Fibroblast of mammary gland (primary cell): ENCODE measurements at places on chromosomes 4 and X.
A peak's percentile ranks its signal among the peaks of the same experiment; 100 is the strongest.

DNA sequence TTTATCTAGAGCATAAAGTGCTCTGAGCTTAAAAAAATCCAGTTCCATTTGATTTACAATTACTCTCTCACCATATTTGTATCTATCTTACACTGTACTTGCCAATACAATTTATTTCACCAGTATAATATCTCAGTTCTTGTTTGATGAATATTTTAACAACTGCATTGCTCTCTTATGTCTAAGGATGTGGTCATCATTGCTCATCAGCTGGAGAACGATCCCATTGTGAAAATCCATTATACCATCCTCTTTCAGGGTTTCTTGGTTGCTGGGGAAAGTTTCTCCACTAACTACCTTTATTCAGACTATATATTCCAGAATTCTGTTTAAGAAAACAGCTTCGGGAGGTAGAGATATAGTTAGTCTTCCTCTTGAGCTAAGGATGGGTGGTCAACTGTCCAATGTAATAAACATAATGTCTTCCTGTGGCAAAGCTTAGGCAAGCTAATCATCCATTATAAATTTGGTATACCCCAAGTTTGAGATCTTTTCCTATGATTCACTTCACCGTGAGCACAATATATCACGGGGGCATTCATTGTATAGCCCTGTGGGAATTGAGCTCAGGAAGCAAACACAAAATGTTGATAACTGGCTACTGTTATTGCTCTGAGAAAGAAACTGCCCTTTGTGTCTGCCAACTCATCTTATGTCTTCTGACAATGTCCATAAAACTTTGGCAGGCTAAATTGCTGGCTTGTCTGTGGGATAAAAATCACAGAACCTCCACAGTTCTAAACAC is 2361.9 kb downstream of the ARAP2 start:
- peak; percentile 47 for DNase-seq

DNA sequence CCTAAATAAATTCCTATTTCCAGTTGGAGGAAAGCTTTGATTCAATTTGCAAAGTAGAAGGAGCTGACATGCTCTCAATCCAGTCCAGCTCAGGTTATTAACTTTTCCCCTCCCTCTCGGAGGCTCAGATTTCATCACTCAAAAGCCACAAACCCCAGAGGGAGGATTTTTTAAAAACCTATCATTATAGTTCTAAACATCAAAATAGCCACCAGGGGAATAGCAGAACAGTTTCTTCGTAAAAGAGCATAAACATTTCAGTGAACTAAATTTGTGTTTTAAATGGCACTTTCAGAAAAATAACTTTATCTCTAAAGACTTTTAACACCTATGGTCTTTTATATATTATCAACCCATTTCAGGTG is 8.8 kb downstream of the GPRIN3 start:
- DNase-seq, result peak; percentile 54

DNA sequence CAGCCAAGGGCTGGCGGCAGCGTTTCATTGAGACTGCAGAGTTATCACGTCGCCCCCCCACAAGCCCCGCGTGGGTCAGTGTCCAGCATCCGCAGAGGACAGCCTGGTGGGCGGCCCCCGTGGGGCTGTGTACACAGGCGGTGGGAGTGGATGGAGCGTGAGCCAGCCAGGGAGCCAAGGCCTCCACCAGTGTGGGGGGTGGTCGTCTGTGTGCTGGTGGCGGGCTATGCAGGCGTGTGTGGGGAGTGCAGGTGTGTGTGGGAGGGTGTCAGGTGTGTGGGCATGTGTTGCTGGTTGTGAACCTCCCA is 56.5 kb upstream of the NKX1-1 start:
- no peak for DNase-seq

GRCh38 chrX:74117962-74118902 is 185.7 kb upstream of the ZCCHC13 start:
- no peak for DNase-seq

DNA sequence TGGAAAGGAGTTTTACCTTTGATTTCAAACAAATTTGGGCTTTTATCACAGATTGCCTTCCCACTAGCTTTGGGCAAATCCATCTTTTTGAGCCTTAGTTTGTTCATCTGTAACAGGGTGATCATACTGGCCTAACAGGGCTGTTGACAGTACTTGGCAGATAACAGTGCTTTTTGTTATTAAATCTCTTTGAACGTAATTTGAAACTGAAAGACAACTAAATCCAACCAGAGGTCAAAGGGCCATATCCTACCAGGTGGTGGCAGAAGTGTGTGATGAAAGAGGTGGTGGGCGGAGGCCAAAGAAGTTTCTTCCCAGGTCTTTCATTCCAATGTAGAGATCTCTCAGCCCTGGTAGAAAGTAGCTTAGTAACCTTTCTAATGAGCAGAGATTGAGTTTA is 35.2 kb upstream of the TADA2B start:
- peak; percentile 16 for DNase-seq

DNA sequence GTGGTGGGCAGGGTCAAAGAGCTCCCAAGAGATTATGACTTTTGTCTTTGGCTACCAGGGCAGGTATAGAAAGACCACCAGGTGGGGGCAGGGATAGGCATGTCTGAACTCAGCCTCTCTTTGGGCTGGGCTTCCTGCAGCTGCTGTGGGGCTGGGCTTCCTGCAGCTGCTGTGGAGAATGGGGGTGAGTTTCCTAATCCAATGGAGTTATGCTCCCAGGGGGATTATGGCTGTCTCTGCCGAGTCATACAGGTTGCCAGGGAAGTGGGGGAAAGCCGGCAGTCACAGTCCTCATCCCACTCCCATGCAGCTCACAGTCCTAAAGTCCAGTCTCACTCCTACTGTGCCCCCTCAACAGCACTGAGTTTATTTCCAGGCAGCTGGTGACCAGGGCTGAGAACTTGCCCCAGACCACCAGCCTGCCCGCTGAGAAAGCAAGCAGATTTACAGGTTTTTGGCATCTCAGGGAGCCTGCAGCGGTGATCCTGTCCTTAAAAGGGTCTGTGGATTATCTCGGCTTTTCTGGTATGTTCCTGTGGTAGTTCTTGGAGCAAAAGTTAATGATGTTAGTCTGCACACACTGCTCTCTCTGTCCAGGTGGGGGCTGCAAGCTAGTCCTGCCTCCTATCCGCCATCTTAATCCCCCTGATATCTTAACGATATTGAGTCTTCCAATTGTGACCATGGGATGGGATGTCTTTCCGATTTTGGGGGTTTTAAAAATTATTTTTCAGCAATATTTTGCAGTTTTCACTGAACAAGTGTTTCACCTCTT is 133.4 kb downstream of the RTL9 start:
- DNase-seq, result peak; percentile 1
